ENCODE measurements at places on chromosomes 1 and 21.

- DNase-seq = no peak
Observed at GRCh38 chr1:62052946-62053345, 141.7 kb upstream of the L1TD1 start.

GRCh38 chr1:173117761-173118160, 67.0 kb upstream of the TNFSF18 start:
- DNase-seq = no peak

DNA sequence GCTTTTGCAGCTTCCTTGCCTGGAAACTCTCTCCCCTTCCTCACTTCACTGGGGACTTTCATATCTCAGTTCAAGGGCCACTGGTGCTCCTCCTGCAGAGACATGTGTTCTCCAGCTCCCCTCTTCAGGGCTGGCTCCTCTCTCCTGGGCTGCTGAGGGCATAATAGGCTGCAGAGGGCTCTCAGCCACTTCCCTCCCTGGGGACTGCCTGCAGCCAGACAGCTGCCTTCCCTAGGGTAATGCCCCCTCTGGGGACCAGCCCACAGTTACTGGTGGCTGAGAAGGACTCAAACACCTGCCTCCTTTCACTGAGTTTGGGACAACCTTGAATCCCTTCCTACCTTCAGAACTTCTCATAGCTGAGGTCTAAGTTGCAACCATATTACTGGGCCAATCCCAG, 104.8 kb upstream of the POU3F1 start:
- peak; percentile 5 for DNase-seq

DNA sequence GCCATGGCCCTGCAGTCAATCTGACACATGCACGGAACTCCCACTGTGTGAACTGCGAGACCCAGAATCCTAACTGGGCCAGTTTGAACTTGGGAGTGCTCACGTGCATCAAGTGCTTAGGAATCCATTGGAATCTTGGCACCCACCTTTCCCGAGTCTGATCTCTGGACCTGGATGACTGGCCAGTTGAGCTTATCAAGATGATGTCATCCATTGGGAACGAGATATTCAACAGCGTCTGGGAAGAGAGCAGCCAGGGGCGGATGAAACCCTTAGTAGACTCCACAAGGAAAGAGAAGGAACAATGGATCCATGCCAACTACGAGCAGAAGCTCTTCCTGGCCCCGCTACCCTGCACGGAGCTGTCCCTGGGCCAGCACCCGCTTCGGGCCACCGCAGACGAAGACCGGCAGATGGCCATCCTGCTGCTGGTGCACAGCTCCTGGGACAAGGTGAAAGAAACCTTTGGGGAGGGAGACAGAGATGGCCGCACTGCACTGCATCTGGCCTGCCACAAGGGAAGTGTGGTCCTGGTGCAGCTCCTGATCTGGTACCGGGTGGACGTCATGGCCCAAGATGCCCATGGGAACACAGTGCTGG, 3.1 kb upstream of the TDRD5 start:
- no peak for DNase-seq

DNA sequence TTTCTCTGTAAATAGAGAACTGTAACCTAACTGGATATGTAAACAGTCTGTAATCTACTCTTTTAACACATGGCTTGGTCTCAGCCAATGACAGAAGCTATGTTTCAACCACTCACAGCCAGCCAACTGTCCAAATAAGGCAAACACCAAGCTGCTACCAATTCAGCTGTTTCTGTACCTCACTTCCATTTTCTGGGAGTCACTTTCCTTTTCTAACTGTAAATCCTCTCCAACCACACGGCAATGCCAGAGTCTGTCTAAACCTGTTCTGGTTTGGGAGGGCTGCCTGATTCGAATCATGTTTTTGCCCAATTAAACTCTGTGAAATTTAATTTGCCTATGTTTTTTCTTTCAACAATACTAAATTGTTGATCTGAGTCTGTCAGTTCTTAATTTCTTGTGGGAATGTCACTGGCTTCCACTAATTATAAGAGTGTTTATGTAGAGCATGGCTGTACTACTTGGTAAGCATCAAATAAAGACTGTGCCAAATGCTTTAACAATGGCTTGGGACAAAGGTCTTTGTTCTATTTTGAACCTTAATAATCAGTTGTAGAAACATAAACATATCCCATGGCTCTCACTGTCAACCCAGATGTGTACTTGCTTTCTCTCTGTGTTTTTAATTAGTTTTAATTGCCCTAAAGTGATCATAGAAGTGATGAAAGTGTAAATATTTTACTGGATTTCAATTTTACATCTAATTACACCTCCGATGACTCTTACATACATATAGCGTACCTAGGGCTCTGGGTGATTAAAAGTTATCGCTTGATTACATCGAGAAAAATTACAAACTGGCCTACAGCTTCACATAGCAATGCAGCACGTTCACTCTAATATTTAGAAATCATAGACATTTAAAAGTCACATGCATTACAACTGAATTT, 1144.6 kb upstream of the TMPRSS15 start:
- no peak for DNase-seq

DNA sequence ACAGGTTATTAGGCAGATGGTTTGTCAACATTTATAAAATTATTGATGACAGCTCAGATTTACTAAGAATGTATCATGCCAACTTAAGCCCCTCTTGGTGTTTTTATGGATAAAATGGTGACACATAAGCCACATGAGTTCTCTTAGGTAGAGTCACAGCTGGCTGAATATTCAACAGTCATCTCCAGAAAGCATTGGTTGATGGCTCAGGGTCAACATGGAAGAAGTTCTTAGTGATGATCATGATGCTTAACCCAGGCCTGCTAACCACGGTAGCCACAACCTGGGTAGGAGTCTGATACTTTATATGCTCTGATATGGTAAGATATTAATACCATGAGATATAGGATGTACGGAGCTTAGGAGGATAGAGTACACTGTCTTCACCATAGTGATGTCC, 46.4 kb upstream of the SIPA1L2 start:
- DNase-seq = no peak

DNA sequence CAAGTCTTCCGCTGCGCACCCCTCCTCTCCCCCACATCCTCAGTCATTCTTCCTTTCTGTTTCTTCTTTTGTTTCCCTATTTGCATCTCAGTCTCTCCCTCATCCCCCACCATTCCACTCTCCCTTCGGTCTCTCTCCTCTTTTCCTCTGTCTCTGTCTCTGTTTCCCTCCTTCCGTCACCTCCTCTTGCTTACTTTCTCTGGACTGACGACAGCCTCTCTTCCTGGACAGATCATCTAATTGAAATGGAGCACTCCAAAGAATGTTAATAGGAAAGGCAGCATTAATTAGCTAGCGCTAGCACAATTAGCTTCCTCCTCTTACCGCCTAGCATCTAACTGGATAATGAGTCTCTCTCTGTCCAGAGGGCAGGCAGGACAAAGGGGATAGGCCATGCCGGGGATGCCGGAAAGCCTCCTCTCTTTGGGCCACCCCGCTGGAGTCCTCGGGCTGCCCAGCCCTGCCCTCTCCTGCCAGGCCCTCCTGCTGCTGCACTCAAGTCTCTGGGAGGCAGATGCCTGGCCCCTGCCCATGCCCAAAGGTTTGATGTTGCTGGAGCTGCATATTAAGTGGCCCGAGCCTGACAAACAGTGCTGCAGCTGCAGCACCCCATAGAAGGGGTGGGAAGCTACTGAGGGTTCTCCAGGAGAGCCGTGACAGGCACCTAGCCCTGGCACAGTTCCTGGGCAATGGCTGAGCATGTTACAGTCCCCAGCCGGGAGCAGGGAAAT, 20.8 kb downstream of the DISP3 start:
- DNase-seq = no peak

DNA sequence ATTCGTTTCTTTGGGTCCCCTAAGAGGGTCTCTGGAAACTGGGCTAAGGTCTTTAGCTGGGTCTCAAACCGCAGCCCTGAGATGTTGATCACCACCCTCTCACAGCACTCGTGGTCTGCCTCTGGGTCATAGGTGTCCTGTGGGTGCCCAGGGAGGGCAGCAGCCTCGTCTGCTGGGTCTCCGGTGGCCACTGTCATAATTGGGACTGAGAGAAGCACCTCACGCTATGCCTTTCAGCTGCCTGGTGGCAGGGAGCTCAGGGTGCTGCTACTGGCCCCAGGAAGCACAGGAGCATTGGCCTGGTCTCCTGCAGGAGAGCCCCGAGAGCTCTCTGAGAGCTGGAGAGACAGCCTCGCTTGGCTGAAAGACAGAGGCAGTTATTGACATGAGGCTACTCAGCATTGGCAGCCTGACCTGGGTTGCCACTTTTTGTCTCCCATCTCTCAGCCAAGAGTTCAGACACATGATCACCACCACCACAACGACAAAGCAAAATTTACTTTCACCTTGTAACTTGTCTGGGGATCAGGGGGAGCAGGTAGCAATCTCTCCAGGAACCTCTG, 1.5 kb downstream of the KCNA2 start:
- DNase-seq = no peak

DNA sequence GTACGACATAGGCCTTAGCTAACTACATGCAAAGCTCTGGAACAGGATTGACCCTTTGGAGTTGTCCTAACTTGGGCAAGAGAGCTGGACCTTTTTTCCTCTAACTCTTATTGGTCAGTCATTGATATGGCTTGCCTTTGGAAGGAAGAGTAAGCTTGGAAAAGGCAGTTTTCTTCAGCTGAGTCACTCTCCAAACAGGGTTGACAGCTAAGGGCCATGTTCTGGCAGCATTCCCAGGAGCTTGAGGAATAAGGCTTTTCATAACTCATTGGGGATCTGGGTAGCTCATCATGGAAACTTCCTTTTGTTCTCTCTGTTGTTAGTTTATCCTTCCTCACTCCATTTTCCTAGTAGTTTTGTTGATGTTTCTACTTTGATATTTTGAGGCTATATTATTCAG, 14.5 kb upstream of the ERRFI1 start:
- DNase-seq = no peak

GRCh38 chr1:169024800-169025271, 81.7 kb upstream of the ATP1B1 start:
- no peak for DNase-seq

GRCh38 chr1:115215703-115216521, 122.1 kb downstream of the NGF start:
- DNase-seq = no peak

DNA sequence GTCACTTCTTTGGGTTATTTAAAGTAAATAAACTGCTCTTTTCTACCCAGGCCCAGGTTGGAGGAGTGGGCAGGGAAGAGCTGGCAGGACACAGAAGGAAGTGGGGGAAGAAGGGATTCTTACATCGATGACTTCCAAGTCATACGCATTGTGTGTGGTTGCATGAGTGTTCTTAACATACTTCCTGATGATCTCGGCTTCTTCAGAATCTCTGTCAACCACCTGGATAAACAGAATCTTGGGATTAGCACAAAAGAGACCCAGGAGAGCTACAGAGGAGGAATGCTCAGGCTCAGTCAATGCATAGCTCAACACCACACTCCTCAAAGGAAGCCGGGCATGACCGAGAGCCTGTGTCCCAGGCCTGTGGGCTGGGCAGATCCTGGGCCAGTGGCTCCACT, 42.1 kb downstream of the PARP1 start:
- DNase-seq = no peak

GRCh38 chr1:203381151-203381751, 30.3 kb upstream of the FMOD start:
- no peak for DNase-seq

GRCh38 chr1:192654591-192655251, 18.8 kb downstream of the RGS13 start:
- DNase-seq = no peak

- no peak for DNase-seq
Observed at GRCh38 chr21:19268686-19269085, 865.1 kb upstream of the TMPRSS15 start.

DNA sequence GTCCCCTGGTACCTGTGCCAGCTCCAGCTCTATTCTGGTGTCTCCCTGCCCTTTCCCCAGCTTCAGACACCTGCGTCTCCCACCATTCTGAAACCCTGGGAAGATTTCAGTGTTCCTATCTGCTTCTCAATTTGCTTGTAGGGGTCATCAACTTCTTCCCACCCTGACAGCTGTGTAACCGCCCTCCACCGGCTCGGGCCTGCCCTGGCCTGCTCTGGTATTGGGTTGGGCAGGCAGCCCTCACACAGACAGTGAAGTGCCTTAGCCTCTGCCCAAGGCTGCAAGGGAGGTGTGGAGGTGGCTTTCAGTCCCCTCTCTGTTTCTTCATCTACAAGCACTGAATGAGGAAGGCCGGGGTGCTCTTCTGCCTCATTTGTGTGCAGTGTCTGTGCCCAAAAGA, 97.2 kb downstream of the LAMC2 start:
- DNase-seq = no peak

GRCh38 chr1:236753516-236753915, 41.6 kb upstream of the MTR start:
- peak; percentile 16 for DNase-seq

- DNase-seq = no peak
Observed at GRCh38 chr1:221908573-221908972, 166.7 kb upstream of the DUSP10 start.

- DNase-seq = no peak
Observed at GRCh38 chr1:101174722-101175121, 62.1 kb upstream of the S1PR1 start.

GRCh38 chr1:162177126-162177525, 107.6 kb downstream of the NOS1AP start:
- DNase-seq = no peak

- no peak for DNase-seq
Observed at GRCh38 chr21:14121719-14122118, 89.0 kb downstream of the LIPI start.

DNA sequence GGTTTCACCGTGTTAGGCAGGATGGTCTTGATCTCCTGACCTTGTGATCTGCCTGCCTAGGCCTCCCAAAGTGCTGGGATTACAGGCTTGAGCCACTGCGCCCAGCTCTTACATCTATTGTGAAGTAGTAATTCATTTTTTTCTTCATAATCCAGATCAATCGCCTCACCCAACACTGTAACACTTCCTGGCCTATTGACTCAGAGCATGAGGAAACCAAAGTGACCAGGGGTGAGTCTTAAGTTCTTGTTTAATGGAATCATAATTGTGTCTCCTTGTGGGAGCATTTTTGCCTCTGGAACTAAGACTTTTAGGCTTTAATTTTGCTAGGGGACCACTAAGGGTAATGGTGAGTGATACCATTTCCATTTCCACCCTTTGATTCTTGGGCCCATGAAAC, 27.4 kb downstream of the TNFSF18 start:
- DNase-seq = no peak

DNA sequence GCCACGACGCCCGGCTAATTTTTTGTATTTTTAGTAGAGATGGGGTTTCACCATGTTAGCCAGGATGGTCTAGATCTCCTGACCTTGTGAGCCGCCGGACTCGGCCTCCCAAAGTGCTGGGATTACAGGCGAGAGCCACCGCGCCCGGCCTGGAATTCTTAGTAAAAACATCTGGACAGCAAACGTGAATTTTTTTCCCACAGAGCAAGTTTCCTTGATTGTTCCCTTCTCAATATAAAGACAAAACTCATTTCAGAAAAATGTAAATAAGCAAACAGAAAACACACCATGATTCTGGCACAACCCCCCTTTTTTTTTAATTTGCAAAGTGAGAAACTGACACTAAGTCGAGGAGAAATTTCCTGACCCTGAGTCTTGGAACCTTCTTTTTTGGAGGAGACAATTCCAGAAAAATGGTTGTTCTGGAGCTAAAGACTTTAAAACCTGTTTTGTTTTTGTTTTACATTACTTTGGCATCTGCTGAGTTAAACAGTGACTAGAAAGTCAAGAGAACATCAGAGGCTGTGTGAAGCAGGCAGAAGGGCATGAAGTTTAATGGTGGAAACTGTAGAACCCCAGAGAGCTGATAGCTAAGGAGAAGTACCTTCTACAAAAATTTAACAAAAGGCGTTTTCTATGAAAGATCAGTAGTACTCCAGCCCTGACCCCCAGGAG, 10.3 kb upstream of the HMGCS2 start:
- no peak for DNase-seq

- DNase-seq = no peak
Observed at GRCh38 chr21:45176141-45176540, 101.8 kb downstream of the ADARB1 start.

GRCh38 chr1:11649624-11650330, 4.5 kb downstream of the FBXO2 start:
- no peak for DNase-seq
